ENCODE measurements at places on chromosomes 12 and 14.

DNA sequence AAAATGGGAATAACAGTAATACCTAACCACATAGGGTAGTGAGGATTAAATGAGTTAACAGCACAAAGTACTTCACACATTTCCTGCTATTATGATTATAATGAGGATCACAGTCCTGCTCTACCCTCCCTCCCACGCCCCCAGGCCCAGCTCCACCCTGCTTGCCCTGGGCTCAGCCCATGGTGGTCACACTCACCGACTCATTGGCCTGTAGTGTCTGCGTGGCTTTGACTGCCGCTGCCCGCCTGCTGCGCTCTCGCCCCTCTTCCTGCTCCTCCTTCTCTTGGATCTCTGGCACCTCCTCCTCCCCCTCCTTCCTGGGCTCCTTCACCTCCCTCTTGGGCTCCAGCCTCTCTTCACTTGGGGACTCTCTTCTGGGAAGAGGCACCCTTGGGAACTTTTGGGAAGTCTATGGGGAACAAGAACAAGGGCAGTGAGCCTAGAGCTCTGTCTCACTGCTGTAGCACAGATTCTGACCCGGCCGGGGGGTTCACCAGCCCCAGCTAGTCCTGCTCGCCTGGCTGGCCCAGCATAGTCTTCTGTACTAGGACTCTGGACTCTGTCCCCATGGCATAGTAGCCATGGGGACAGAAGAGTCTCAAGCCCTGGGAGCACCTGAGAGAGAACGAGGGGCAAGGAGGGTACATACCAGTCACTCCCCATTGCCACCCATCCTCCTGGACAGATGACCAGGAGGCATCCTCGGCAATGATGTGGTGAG is 7.1 kb upstream of the PNMA1 start:
- no peak for DNase-seq

GRCh38 chr12:102740141-102740955 is 176.7 kb downstream of the PAH start:
- no peak for DNase-seq

DNA sequence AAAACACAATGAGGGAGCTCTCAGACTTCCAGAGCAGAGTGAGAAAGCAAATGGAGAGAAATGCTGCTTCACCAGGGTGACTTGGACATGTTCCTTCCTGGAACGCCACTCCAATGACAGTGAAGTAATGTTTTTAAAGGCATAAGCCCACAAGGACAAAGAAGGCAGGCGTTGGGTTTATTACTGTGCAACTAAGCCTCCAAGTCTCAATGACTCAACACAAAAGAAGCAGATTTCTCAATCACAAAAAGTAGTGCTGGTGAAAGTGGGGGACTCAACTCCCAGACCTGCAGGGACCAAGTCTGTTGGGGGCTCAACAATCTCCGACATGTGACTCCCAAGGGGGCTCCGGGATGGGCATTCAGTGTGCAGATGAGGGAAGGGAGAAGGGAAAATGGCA is 505.2 kb downstream of the BCL11B start:
- no peak for DNase-seq

- no peak for DNase-seq
Observed at GRCh38 chr12:71178162-71178561, 20.4 kb upstream of the TSPAN8 start.

DNA sequence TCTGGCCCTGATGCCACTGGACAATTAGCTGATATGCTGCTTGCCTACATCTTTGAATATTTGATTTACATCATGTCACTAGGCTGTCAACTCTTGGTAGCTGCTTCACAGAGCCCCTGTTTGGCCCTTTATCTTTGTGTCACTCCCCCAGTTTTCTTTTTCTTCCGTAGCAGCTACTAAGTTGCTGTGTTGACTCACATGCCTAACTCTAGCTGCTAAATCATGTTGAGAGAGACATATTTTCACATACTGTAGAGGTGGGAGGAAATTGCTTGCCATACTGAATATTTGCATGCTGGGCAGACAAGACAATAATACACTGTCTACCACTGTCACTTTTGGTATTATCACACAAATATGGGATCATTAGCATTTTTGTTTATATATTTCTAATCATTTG is 147.1 kb upstream of the NOVA1 start:
- no peak for DNase-seq

DNA sequence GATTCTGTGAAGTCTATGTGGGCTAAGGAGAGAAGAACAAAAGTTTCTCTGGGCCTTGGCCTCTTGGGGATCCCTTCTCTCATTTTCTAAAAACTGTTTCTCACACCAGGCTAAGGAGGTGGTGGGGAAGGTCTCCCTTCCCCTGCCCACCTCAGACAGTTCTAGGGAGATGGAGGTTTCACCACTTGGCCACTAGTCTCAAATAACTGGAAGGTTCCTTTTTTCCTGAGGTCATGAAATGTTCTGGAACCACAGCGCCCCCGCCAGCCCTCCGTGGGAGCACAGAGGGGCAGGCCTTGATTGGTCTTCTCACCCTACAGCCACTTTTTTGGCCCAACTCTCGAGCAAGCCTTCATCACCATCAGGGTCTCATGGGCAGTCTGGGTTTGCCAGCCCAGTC is 12.6 kb downstream of the C12orf43 start:
- DNase-seq: no peak

DNA sequence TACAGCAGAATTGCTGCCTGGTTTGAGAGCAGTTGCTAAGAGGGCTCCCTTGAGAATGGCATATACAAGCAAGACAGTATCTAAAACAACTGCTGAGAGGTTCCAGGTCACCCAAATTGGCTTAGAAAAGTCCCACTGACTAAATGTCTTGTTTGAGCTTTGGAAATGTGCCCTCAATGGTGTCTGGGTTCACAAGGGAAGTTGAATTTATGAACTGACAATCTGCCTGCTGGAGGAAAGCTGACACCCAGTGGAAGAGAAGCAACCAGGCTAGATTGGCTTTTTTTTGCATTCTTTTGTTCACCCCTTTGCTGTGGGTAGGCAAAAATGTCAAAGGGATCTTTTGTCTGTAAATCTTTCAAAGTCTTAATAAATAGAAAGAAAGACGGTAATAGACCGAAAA is 44.6 kb upstream of the NPFF start:
- DNase-seq: no peak

DNA sequence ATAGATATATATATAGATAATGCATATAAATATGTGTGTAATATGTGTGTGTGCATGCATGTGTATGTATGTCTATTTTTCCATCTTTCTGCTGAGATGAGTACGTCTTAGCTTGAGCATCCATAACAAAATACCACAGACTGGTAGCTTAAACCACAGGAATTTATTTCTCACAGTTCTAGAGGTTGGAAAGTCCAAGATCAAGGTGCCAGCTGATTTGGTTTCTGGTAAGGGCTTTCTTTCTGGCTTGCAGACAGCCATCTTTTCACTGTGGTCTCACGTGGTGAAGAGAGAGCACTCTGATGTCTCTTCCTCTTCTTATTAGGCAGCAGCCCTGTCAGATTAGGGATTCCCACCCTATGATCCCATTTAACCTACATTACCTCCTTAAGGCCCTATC is 47.3 kb downstream of the ACSM4 start:
- DNase-seq: no peak

DNA sequence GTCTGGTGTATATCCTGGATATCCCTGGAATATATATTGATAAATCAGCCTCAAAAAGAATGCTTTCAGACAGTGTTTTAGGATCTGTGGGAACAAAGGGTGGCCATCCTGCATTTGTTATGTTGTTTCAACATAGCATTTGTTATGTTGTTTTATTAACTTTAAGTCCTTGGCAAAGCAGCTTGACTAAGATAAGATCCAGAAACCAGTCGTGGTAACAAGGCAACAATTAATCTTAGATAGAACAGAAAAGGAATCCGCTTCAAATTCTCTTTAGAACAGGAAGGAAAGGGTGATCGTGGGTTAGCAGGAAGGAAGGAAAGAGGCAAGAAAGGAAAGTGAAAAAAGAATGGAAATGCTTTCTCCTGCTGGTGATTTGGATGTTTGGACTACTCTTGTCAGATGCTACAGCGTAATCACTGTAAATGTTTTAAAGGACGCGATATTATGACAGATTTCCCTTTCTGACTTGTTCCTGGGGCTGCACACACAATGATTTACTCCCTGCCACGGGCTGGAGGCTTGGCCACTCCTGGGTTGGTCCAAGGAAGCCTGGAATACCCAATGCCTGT is 443.3 kb downstream of the DPF3 start:
- DNase-seq: no peak

DNA sequence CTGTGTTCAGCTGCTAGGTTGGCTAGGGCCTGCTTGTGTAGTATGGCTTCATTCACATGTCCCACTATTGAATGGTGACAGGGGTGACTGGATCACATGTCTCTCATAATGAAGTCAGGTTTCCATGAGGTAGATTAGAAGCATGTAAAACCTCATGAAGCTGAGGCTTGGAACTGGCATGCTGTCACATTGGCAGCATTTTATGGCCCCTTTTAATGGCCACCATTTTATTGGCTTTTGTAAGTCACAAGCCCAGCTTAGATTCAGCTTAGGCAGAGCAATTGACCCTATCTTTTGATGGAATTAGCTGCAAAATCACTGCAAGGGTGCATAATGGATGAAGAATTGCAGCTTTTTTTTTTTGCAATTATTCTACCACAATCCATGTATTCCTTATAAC is 583.5 kb downstream of the MED13L start:
- no peak for DNase-seq

DNA sequence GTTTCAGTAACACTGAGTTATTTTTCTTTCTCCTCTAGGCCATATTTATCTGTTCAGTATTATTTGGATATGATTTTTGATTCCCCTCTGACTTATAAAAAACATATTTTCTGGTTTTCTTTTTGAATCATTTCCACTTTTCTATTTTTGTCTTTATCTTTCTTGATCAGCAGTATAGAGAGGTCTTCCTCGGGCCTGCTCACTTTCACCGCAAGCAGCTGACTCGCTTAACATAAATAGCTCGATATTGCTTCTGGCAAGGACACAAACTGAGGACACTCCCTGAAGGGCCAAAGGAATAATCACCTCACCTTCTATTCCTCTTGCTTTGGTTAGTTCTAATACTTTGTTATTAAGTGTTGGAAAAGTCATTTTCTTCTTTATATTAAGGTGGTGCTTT is 25.8 kb upstream of the TRHDE start:
- no peak for DNase-seq

GRCh38 chr12:107225635-107226034 is 132.3 kb upstream of the CRY1 start:
- no peak for DNase-seq

GRCh38 chr14:87081004-87081403 is 912.0 kb downstream of the GALC start:
- DNase-seq: no peak

DNA sequence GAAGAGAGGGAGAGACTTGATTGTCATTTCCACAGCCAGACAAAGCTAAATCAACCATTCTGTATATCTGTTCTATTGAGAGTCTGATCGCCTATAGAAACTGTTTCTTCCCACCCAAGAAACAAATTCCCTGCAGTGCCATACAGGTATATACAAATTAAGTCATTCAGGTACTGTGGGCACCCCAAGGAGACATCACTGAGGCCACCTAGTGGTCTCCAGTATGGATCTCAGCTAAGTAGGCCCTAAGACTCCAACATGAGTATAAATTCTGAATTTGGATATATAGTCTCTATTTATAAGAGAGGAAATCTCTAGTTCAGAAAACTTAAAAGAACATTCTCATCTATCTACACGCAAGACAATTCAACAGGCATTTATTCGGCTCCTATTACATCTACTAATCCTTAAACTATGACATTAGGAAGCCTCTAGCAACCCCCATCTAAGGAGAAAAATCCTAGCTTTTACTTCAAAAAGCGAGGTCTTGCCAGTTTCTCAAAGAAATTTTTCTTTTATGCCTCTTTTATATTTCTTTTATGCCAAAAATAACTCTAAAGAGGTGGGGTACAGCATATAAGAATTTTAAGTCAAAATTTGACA is 62.6 kb downstream of the DCAF5 start:
- DNase-seq: no peak

DNA sequence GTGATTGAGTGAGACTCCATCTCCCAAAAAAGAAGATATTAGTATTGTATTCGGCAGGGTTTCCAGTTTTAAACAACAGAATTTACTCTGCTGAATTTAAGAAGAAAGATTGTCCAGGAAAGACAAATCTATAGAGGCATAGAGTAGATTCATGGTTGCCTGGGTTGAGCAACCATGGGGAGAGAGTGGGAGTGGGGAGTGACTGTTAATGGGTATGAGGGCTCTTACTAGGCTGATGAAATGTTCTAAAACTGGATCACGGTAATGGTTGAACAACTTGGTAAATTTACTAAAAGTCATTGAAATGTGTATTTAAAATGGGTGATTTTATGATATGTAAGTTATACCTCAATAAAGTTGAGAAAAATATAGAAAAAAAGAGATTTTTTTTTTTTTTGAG is 13.9 kb upstream of the C12orf76 start:
- DNase-seq: no peak

GRCh38 chr14:65840786-65841185 is 428.3 kb downstream of the FUT8 start:
- no peak for DNase-seq

GRCh38 chr14:68994056-68994455 is 15.0 kb upstream of the ACTN1 start:
- DNase-seq: no peak

GRCh38 chr12:20050221-20050620 is 318.1 kb upstream of the PDE3A start:
- no peak for DNase-seq

- no peak for DNase-seq
Observed at GRCh38 chr12:114670291-114670980, 13.5 kb downstream of the TBX3 start.

GRCh38 chr12:74619084-74619483 is 81.4 kb downstream of the ATXN7L3B start:
- DNase-seq: no peak

- no peak for DNase-seq
Observed at GRCh38 chr14:61812347-61813095, 50.3 kb downstream of the SNAPC1 start.

GRCh38 chr12:111598637-111599452 is at the start of gene ATXN2:
TSS of gene ATXN2 (minus strand) at chr12:111599315. CDS start at chr12:111599034, 281 bp downstream.
- DNase-seq: peak; percentile 8
